ENCODE measurements at places on chromosomes 13 and 19.

DNA sequence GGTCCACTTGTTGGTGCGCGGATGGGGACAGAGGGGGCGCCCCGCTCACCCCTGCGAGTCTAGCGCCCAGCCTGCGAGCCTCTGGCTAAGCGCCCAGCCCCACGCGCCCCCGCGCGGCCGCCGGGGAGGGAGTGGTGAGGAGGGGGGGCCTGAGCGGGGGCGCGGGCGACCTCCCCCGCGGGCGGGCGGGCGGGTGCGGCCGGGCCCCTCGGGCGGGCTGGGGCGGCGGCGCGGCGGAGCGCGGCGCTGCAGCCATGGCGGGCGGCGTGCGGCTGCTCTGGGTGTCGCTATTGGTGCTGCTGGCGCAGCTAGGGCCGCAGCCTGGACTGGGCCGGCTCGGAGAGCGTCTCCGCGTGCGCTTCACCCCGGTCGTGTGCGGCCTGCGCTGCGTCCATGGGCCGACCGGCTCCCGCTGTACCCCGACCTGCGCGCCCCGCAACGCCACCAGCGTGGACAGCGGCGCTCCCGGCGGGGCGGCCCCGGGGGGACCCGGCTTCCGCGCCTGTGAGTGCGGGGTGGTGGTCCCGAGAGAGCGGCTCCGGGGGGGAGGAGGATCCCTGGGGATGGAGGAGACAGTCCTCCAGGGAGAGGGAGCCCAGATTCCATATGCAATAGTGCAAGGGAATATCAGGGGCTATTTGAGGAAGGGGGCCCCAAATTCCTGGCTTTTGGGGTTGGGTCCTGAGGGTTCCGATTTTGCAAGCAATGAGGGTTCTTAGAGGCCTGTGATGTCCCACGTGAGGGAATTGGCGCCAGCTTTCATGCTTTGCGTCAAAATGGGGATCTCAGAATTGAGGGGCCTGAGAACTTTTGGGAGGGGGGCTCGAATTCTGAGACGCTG is at the start of gene LTBP4:
Gene LTBP4 (plus strand): TSS at position 236 of the 841 bp plus-strand sequence. CDS start 19 bp downstream, at position 255.
- DNase-seq = no peak

GRCh38 chr13:20475927-20476691 is 49.5 kb downstream of the CRYL1 start:
- DNase-seq = no peak

GRCh38 chr13:59363947-59364346 is 799.8 kb downstream of the DIAPH3 start:
- DNase-seq = no peak

DNA sequence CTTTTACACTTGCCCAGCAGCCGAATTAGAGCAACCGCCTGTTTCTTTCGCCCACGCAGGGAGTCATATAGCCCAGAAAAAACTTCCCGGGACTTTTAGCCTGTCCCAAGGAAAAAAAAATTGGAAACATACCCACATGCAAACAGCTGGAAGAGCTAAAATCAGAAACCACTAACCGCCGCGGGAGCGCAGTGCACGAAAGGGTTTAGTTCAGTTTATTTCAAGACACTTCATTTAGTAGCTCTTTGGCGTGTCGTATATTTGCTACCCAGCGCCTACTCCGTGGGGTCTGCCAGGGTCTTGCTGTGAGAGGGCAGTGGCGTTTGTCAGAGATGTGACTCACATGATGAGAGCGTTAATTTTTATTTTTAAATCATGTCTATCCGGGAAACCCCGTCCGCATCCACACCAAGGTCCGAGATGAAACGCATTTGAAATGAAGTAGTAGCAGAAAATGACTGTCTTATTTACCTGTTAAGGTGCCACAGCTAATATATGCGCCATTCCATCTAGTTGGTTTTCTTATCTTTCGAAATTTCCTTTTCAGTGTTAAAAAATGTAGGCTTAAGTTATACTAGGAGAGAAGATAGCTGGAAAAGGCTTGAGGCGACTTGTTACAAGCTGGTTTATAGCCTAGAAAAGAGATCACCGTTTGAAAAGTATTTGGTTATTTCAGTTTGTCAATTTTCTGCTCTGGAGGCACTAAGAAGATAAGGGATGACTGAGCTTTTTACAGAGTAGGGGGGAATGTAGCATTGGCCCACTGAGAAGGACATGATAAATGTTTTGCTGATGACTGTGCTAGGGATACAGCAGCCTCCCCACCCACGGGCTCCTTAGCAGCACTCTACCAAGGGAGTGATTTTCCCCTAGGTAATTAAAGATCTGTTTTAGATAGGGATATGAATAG is 1.7 kb downstream of the KLF5 start:
- no peak for DNase-seq

DNA sequence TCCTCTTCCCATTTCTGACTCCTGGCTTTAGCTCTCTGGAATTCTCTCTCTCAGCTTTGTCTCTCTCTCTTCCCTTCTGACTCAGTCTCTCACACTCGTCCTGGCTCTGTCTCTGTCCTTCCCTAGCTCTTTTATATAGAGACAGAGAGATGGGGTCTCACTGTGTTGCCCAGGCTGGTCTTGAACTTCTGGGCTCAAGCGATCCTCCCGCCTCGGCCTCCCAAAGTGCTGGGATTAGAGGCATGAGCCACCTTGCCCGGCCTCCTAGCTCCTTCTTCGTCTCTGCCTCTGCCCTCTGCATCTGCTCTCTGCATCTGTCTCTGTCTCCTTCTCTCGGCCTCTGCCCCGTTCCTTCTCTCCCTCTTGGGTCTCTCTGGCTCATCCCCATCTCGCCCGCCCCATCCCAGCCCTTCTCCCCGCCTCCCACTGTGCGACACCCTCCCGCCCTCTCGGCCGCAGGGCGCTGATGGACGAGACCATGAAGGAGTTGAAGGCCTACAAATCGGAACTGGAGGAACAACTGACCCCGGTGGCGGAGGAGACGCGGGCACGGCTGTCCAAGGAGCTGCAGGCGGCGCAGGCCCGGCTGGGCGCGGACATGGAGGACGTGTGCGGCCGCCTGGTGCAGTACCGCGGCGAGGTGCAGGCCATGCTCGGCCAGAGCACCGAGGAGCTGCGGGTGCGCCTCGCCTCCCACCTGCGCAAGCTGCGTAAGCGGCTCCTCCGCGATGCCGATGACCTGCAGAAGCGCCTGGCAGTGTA is 2.7 kb downstream of the APOE start:
- DNase-seq = no peak

DNA sequence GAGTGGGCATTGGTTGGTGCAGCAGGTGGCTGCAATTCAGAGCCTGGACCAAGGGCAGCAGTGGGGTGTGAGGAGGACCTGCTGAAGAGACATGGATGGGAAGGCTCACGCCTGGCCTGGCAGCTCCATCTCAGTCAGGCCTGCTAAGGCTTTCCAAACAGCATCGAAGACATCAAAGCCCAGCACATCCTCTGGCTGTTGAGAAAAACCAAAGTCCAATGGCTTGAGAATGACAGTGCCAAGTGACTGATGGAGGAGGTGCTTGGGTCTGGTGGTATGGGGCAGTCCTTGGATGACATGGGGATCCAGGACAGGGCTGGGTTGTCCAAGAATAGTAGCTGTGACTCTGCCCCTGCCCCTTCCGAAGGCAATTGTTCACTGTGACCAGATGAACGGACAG is 19.0 kb upstream of the XPO4 start:
- DNase-seq = no peak

GRCh38 chr13:93473441-93474270 is 247.0 kb downstream of the GPC6 start:
- no peak for DNase-seq

- peak; percentile 83 for DNase-seq
Observed at GRCh38 chr19:49468746-49469447, 5.1 kb upstream of the FLT3LG start.

- DNase-seq = no peak
Observed at GRCh38 chr13:93430381-93430780, 203.8 kb downstream of the GPC6 start.

DNA sequence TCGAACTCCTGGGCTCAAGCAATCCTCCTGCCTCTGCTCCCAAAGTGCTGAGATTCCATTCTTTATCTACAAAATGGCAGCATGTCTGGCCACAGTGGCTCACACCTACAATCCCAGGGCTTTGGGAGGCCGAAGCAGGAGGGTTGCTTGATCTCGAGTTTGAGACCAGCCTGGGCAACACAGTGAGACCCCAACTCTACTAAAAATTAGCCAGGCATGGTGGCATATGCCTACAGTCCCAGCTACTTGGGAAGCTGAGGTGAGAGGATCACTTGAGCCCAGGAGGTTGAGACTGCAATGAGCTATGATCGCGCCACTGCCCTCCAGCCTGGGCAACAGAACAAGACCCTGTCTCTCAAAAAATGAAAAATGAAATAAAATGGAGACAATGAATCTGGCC is 6.1 kb downstream of the NAPA start:
- no peak for DNase-seq

DNA sequence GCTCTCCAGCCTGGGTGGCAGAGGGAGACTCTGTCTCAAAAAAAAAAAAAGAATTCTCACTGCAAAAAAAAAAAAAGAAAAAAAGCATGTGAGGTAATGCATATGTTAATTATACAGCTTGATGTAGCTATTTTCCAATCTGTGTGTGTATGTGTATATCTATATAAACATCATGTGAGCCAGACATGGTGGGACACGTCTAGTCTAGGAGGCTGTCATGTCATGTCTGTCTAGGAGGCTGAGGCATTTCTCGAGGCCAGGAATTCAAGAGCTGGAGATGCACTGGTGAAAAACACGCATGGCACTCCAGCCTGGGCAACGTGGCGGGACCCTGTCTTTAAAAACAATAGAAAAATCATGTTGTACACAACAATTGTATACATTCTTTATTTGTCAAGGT is 6.9 kb upstream of the SBK3 start:
- no peak for DNase-seq

- no peak for DNase-seq
Observed at GRCh38 chr13:32028711-32029110, 2.9 kb upstream of the FRY start.

GRCh38 chr13:71712988-71713653 is 153.9 kb downstream of the DACH1 start:
- no peak for DNase-seq

- DNase-seq = no peak
Observed at GRCh38 chr13:33577007-33577406, 240.9 kb upstream of the RFC3 start.

DNA sequence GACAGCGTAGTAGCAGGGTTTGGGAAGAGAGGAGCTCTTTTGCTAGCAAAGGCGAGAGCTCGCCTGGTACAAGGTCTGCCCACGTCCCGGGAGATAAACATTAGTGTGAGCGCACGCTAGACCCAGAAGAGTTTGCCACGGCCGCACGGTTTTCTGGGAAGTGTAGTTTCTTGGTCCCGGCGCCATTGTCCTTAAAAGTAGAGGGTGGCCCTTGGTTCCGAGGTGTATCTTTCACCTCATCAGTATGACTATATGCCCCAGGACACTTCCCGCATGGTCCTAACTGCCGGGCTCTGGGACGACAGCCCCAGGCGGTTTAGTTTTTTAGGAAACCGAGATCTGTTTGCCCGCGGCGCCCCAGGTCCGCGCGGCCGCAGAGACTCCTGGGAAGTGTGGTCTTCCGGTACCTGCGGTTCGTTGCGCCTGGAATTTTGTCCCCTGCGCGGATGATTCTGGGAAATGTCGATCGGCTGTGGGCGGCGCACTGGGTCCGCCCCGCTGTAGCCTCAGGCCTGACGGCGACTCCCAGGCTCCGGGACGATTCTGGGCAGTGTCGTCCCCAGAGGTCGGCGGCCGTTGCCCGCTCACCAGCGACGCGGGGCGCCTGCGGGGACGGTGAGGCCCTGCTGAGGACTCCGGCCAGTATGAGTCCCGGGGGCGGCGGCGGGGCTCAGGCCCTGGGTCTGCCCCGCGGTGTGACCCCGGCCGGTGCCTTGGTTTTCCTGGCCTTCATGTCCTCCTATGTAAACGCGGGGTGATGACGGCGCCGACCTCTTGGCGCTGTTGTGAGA is at the start of gene ZNF181:
Gene ZNF181 (plus strand): TSS at position 498 of the 791 bp plus-strand sequence. CDS start 795 bp downstream, outside the sequence.
- DNase-seq = peak; percentile 54

DNA sequence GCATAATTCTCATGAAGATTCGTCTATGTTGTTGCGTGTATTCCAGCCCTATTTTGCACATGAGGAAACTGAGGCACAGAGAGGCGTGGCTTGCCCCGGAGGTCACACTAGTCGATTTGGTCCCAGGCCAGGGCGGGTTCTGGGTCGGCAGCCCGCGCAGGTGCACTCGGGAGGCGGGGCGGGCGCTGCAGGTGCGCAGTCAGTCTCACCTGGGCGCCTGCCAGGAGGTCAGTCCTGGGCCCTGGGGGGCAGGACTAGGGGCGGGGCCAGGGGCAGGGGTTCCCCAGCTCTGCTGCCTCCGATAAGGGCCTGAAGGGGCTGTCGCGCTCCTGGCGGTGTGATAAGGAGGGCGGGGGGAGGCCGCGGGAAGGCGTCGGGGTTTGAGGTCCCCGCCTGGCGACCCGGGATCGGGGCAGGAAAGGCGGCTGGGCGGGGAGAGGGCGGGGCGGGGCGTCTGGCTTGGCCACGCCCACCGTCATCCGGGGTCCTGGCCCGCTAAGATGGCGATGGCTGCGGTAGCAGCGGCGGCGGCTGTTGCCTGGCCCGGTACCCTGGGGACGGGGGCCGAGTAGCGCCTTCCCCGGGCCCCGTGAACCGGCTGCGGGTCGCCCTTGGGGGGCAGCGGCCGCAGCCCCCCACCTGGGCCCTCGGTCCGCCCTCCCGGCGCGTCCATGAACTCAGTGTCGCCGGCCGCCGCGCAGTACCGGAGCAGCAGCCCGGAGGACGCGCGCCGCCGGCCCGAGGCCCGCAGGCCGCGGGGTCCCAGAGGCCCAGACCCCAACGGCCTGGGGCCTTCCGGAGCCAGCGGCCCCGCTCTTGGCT is at the start of gene ATG4D:
Gene ATG4D (plus strand): TSS at position 485 of the 822 bp plus-strand sequence. CDS start 187 bp downstream, at position 672.
- DNase-seq = no peak

- DNase-seq = no peak
Observed at GRCh38 chr19:45660636-45661035, 7.4 kb upstream of the GIPR start.

GRCh38 chr13:59024434-59024833 is 1139.3 kb downstream of the DIAPH3 start:
- DNase-seq = no peak

DNA sequence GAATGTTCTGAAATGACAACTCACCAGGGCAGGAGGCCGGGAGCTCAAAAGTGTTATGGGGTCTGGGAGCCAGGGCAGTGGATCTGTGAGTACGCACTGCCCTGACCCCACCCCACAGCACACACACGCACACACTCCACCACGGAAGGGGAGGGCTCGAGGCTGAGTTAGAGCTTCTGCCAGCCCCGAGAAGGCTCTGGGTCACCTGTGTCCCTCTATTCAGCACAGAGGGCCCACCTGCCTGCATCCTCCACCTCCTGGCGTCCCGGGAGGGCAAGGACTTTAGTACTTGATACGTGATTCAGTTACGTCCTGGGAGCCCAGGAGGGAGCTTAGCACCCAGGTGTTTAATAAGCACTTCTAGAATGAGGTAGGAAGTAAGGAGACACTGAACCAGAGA is 190.0 kb upstream of the GPR12 start:
- no peak for DNase-seq

DNA sequence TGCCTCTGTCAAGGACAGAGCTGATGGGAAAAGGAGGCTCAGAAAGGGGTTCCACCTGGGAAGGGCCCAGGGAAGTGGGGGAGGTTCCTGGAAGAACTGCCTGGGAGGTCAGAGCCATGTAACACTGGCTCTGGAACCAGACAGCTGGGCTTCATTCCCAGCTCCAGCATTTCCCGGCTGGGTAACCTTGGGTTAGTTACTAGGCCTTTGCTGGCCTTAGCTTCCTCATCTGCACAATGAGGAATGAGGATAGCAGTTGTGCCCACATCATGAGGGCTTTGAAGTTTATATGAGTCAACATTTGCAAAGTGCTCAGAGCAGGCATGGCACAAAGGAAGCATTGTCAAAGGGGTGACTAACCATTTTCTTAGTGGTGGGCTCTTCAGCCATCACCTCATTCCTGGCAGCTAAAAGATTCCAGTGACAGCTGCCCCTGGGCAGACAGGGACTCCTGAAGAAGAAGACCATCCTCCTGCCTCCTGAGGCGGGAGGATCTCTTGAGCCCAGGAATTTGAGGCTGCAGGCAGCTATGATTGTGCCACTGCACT is 1.7 kb upstream of the DNAJB1 start:
- DNase-seq = no peak

Data from stimulated activated CD4-positive, alpha-beta T cell treated with anti-CD3 and anti-CD28 coated beads, Interleukin-1b, Interleukin-23, amount 100 ng/mL, for 1 hour (primary cell).